ENCODE measurements at places on chromosomes 3 and 15.

- DNase-seq = no peak
These were observed 42.3 kb downstream of the EFHB start for GRCh38 chr3:19891740-19892139.

DNA sequence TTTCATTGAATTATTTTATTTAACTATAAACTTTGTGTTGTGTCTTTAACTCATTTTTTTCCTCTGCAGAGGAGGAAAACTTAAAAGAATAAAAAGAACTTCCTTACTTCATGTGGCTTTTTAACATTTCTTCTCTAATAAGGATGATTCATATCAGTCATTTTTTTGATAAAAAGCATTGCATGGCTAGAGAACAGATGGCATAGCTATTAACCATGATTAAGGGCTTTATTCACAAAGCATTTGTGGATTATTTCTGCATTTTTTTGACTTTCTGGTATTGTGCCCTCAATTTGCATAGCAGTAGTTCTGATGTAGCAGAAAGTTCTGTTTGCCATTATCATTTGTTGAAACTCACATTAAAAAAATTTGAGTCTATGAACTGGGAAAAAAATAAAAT lies 540.8 kb downstream of the SI start:
- no peak for DNase-seq

DNA sequence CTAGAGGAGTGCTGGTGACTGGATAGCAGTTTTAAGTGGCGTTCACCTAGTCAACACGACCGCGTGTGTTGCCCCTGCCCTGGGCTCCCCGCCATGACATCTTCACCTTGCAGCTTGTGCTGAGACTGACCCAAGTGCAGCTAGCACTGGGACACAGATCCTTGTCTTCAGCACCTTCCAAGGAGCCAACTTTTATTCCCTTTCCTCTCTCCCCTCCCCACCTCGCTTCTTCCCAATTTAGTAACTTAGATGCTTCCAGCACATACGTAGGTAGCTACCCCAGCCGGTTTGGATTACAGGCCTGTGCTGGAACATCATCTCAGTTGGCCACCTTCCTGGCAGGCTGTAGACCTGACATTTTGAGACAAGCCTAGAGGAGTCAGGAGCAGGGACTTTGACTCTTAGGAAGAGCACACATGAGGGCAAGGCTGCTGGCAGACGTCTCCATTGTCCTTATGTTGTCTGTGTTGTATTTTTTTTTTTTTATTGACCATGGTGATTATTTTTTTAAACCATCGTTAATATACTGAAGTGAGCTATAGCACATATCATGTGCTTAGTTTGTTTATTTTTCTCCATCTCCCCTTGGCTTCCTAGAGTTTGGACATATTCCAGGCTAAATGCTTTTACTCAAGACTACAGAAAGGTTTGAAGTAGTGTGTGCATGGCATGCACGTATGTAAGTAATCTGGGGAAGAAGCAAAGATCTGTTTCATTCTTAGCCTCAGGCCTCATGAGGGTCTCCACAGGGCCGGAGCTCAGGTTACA lies 61.1 kb downstream of the AAGAB start:
- DNase-seq = no peak

- peak; percentile 70 for DNase-seq
These were observed 740 bp downstream of the MAGI1 start for GRCh38 chr3:66037986-66038369.

DNA sequence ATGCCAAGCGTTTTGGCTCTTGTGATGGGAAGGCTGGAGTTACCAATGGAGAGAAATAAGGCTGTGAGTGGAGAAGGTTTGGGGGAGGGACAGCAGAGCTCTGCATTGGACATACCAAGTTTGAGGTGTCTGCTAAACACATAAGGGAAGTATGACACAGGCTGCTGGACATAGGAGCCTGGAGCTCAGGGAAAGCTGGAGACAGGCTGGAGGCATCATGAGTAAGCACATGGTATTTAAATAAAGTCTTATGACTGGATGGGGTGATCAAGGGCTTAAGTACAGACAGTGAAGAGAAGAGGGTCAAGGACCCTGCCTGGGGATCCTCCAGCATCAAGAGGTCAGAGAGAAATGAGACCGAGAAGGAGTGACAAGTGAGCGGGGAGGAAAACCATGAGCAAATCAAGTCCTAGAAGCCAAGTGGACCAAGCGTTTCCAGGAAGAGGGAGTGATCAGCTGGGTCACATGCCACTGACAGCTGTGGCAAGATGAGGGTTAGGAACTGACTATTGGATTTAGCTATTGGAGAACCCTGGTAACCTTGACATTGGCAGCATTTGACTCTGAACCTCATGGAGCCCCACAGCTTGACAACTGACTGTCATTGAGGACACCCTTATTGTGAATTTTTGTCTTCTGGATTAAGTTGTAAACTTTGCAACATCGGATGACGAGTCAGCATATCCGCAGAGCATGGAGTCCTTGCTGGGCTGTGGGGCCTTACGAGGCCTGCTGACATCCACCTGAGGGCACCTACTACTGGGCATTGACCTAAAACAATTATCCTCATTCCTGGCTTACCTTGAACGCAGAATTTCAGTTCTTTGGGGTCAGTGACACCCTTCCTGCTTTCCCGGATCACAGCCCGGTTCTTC lies 78.7 kb upstream of the ETV5 start:
- DNase-seq = no peak
